ENCODE measurements at places on chromosomes 6 and 20.

DNA sequence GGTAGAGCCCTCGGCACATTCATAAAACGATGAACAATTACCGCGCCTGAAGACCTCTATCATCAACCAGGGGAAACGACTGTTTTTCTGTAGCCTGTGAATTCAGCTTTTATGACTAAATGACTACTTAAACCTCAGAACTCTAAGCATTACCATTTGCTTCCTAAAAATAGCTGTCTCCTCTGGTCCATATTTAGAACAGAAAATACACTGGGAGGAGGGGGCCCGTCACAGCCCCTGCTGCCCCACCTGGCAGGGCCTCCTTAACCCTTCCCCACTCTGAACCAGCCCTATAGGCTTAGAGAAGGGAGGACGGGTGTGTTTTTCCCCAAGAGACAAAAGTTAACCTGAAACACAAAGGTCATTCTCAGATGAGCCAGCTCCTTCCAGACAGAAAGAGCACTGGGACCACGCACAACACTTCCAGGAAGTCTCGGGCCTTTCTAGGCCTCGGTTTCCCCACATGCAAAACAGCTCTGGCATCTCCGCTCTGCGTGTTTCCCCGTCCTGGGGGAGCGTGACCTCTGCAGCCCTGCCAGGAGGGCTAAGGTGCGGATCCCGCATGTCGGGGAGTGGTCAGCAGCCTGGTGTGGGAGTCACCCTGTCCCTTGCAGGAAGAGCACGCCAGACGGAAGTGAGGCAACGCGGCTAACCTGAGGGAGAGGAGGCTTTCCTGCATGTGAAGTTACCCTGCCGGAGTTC lies 193.9 kb downstream of the DLL1 start:
- DNase-seq, result no peak

DNA sequence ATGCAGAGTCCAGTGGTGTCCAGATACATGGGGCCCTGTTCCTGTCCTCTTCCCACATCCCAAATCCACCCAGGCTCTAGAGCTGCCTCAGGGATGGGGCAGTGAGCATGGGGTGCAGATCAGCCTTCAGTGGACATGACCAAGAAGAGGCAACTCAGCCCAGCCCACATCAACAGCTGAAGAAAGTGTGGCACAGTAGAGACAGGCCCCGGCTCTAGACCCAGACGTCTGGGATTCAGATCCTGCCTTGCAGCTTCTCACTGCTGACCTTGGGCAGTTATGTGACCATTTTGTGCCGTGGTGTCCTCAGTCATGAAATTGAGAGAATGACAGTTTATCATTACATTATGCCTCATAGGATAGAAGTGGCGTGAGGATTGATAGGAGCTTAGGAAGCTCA lies 54.6 kb upstream of the CST7 start:
- DNase-seq, result no peak

- no peak for DNase-seq
Measured at GRCh38 chr20:33377366-33377765, 24.0 kb downstream of the CDK5RAP1 start.

GRCh38 chr6:115733426-115733825 lies 327.3 kb downstream of the FRK start:
- no peak for DNase-seq

DNA sequence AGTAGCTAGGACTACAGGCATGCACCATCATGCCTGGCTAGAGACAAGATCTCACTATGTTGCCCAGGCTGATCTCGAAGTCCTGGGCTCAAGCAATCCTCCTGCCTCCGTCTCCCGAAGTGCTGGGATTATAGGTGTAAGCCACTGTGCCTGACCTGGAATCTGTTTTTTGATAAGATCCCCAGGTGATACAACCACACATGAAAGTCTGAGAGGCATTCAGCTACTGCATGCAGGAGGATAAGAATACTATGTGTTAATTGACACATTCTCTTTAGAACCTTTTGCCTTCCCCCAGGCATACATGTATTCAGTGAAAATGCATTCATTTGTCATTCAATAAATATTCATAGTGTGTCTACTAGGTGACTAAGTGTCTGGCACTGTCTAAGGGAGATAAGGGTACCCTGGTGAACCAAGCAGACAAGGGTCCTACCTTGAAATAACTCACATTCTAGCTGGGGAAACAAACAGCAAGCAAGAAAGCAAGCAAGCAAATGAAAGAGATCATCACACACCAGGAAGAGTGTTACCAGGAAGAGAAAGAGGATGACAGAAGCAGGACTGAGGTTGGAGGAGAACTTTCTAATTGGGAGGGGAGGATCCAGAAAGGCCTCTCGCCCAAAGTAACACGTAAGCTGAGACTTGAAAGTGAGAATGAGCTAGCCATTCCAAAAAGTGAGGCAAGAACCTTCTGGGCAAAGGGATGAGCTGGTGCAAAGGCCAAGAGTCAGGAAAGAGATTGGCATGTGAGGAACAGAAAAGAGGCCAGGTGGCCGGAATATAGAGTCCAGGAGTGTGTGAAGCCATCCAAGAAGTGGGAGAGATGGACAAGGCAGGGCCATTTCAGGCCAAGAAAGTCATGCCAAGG lies 6.5 kb downstream of the GFOD1 start:
- DNase-seq, result no peak

DNA sequence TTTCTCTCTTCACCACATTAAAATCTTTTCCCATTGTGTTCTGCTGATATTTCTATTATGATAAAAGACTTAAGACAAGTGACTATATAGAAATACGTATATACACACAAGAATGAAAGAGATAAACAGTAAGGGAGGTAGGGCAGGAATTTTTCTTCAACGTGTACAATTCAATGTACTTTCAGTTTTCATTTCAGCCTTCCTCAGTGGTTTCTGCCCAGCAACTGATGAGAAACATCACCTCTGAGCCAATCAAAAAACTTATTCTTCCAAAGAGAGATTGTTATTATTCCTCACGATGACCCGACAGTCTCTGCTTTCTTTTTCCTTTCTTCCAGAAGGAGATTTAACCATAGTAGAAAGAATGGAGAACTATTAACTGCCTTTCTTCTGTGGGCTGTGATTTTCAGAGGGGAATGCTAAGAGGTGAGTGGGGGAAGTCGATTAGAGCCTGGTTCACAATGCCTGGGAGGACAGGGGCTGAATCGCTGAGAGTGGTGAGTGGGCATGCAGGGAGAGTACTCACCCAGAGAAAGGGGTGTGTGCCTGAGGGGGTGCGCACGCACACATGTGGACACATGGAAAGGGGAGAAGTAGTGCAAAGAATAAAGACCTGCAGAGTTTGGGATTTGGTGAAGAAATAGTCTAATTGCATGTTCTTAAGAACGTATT lies at the start of gene BTN3A1:
Gene BTN3A1, plus strand, starts transcription at position 289 of the 672 bp plus-strand sequence. CDS start 3,289 bp downstream, outside the sequence.
- DNase-seq, result no peak

GRCh38 chr20:49695830-49696229 lies 17.8 kb downstream of the B4GALT5 start:
- DNase-seq, result no peak

All from D721Med (cell line).